ENCODE measurements at places on chromosomes 1 and 21. TPM values are rescaled to one million over a fixed set of nuclear protein-coding genes. Genes with fewer than 3 reads are reported as not detected.

Gene GRIK3
- total RNA-seq = 3.9 TPM

Gene SPRR2B
- total RNA-seq = not detected

Gene PPCS
- 89.1 TPM for total RNA-seq

Gene S100PBP
- 32.0 TPM for total RNA-seq

Gene ORC1
- total RNA-seq = 0.48 TPM

Gene GJA9
- 1.7 TPM for total RNA-seq

Gene BLACAT1
- 1.2 TPM for total RNA-seq

Gene POU3F1
- not detected for total RNA-seq

Gene GLIS1
- total RNA-seq = 1.4 TPM

Gene TACSTD2
- total RNA-seq = 26.2 TPM

Gene LRRC38
- total RNA-seq = not detected

Gene CYP4A11
- total RNA-seq = 2.2 TPM

Gene EFCAB7
- total RNA-seq = 12.5 TPM

Gene CELA3B
- not detected for total RNA-seq

Gene SLC9C2
- total RNA-seq = 1.7 TPM

Gene COL9A2
- total RNA-seq = 9.1 TPM

- no peak for DNase-seq
Measured at GRCh38 chr1:100028765-100029164, 59.0 kb downstream of the SLC35A3 start.

DNA sequence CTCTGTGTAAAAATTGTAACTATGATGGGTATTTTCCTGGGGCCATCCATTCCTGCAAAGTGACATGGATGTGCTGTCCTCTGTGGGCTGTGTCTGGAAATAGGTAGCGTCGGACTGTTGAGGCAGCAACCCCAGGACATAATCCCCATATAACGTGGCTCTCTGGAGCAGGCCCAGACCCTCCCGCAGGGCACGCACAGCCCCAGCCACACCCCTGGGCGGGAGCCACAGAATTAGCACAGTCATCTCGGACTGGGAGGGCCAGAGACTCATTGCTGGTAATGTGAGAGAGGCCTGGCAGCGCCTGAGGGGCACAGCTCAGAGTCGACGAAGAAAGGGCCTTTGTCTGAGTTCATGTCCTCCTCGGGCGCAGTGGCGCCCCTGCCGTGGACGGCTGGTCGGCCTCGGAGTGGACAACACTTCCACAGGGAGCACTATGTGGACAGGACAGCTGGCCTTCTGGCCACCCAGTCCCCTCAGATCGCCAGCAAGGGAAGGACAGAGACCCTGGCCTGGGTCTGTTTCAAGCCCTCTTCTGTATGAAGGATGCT, 20.1 kb downstream of the SIM2 start:
- DNase-seq = no peak

- no peak for DNase-seq
Measured at GRCh38 chr1:169943963-169944526, 50.3 kb upstream of the SCYL3 start.

DNA sequence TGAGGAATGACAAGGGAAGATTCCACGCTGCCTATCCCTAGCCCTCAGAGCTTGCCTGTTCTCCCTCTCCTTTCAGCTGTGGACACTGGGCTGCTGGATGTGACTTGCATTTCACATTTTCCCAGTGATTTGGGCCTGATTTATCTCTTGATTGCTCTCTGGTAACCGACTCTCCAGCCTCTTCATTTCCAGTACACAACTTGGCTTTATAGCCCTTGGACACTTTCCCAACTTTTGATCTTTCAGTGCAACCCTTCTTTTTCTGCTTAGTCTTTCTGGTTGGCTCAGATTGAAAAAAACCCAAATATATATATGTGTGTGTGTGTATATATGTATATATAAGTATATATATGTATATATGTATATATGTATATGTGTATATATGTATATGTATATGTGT, 138.3 kb downstream of the RYR2 start:
- DNase-seq = peak; percentile 78

- no peak for DNase-seq
Measured at GRCh38 chr1:204994086-204994862, 48.7 kb upstream of the CNTN2 start.

- no peak for DNase-seq
Measured at GRCh38 chr1:12159816-12160215, 7.0 kb upstream of the TNFRSF1B start.

GRCh38 chr1:245552331-245552730, 397.5 kb downstream of the KIF26B start:
- no peak for DNase-seq

DNA sequence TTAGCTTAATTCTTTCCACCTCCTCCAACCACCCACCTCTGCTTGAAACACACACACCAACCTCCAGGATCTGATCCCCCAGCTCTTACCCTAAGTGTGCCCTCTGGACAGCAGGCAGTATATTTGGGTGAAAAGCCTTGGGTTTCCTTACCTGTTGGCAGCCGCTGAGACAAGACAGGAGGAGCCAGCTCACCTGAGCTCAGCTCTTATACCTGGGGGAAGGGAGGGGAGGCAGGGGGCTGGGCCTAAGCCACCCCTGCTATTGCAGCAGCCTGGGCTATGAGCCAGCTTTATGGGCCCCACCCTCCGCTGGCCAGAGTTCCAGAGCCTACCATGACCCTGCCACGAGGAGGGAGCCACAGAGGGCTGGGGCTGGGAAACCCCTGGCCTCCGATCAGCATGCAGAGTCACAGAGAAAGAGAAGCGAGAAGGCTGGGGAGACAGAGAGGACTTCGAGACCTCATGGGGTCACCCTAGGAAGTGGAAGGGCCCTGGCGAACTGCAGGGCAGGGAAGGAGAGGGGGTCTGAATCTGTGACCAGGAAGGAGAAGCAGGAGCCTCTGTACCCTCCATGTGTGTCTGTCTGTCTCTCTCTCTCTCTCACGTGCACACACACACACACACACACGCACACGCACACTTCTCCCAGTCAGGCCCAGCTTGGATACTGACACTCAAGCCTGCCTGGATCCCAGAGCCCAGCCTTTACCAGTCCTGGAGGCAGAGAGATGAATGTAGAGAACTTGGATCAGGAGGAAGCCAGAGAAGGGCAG, at the start of gene S100A14:
S100A14 (minus strand) TSS at position 182 of the 773 bp plus-strand sequence. CDS start 467 bp downstream, outside the sequence.
- DNase-seq = peak; percentile 37

DNA sequence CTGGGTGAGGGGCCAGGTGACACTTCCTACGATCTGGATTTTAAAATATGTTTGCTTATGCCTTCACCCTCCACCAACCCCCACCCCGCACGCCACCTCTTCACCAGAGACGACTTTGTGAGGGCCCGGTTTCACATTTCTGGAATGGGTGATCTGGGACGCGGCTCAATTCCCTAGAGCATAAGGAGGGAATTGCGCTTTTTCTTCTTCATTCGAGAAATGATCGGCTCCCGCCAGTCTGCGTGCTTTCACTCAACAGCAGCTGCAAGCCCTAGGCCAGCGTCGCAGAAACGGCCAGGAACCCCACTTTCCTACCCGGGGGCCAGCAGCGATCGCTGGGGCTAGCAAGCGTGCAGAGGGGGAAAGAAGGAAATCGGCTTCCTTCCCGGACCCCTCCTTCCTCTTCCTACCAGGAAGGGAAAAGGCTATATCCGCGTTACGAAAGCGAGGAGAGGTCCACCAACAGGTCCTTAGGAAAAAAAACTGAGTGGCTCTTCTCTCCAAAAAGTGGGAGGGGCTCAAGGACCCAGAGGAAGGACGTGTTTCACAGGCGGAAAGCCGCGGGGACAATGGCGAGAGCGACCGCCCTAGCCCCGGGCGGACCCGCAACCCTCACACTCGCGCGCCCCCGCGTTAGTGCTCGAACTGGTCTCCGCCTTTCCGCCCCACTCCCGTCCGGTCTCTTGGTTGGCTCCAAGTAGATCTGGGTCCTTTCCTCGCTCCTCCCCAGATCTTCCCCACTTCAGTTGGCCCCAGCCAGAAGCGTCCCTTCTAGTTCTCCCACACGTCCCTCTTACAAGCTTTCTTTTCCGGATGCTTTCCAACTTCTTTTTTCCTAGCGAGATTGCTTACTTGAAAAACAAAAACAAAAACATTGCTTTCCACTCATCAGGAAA, 1.1 kb upstream of the ADAMTS1 start:
- peak; percentile 97 for DNase-seq

GRCh38 chr1:29531596-29531995, 295.3 kb downstream of the PTPRU start:
- no peak for DNase-seq

DNA sequence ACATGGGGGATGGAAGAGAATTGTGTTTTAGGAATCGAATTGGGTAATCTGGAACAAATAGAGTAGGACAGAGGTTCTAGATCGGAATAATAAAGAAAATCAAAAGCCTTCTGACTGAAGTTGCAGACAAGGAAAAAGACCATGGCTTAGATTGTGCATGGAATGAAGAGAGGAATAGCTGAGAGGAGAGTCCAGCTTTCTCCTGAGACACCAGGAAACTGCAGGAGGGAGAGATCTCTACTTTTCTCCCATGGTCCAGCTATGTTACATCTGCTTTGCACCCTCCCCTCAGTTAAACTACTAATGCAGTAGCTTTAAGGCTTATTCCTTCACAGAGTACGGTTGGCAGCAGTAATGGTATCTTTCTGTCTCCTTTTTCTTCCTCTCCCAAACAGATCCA, 13.4 kb downstream of the SLAMF7 start:
- no peak for DNase-seq

GRCh38 chr1:214476229-214476985, 75.0 kb downstream of the PTPN14 start:
- no peak for DNase-seq

DNA sequence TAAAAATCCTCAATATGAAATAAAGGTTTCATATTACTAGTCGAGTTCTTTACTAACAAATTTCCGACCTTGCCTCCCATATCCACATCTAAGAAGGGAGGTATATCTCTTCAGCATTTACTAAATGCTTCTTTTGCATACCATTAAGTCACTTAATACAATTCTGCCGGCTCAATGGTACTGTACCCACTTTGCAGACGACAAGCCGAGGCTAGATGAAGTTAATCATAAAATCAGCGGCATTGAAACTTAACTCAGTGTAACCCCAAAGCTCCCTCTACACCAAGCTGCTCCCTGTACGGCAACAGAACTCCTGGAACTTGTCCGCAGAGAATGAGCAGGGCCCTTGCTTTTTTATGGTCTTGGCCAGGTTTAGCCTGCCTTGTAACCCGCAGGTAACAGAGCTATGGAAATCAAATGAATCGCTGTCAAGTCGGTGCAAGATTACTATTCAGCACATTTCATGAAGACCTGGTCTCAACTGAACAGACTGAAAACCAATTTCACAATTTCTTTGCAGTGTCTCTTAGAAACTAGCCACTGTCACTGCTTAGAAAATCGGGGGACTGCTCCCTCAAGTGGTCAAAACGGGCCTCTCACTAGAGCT, 738 bp downstream of the INTS7 start:
- no peak for DNase-seq

GRCh38 chr1:176863613-176864012, 300.9 kb downstream of the ASTN1 start:
- DNase-seq = no peak

DNA sequence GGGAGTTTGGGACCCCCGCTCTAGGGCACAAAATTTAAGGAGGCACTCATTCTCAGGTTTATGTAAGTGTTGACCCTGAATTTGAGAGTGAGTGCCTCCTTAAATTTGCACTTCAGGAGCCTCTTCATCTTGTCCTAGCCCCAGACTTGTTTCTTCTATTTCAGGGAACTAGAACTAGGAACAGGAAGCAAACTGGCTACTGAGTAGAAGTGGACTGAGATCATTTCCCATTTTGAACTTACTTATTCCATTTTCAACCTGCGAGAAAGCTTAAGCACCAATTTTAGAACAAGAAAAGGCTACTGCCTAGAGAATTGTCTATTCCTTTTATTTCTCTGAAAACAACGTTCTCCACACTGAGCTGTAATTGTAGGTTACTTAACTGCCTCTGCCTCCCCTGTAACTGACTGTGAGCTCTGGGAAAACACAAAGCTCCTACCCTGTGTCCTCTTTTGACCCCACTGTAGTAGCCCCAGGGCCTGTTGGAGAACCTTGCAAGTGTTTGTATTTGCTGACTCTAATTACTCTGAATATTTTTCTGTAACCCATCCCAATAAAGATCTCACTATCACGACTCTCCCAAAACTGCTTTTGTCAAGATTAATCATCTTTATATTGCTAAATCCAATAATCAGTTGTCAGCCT, 2.5 kb downstream of the PPT1 start:
- DNase-seq = no peak

DNA sequence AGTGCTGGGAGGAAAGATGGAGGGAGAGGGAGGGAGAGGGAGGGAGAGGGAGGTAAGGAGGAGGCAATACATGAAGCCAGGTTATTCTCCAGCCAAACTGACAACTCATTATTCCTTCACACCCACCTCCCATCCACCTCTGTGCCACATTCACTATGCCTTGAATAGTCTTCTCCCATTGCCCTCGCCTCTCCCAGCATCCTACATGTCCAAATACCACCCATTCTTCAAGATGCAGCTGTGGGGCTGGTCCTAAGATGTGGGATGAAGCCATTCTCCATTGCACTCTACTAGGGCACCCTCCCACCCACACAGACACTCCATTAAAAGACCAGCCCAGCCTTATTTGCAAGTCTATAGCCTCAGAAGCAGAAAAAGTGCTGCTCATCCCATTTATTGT, 165.8 kb downstream of the RRAGC start:
- DNase-seq = no peak

- DNase-seq = no peak
Measured at GRCh38 chr21:18810136-18810535, 406.6 kb upstream of the TMPRSS15 start.

- DNase-seq = no peak
Measured at GRCh38 chr1:27602462-27603308, 1.3 kb downstream of the AHDC1 start.

- DNase-seq = no peak
Measured at GRCh38 chr1:56167596-56167995, 411.8 kb downstream of the PLPP3 start.

DNA sequence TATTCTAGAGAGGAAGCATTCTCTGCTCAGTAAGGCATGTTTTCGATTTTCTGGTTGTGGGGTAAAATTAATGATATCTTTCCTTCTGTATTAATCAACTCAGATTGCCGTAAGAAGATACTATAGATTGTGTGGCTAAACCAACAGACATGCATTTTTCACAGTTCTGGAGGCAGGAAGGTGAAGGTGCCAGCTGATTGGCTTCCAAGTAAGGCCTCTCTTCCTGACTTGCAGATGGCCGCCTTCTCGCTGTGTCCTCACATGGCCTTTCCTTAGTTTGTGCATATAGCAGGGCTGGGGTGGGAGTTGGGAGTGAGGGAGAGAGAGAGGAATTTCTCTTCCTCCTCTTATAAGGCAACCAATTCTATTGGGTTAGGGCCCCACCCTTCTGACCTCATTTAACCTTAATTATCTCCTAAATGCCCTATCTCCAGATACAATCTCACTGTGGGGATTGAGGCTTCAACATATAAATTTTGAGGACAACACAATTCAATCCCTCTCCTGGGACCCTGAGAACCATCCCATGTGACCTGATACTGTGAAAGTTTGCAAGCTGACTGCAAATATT, 52.3 kb upstream of the MRPS6 start:
- DNase-seq = no peak

DNA sequence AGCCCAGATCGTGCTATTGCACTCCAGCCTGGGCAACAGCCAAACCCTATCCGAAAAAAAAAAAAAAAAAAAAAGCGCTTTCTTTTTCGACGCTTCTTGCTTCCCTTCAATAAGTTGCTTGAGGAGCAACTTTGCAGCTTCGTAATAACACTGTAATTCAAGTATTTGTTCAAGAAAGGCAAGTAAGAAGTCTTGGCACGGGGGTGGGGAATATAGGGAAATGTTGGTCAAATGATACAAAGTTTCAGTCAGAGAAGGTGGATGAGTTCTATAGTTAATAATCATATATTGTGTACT, 871 bp upstream of the PSMA5 start:
- peak; percentile 21 for DNase-seq

- DNase-seq = no peak
Measured at GRCh38 chr1:53562291-53562980, 103.2 kb downstream of the DMRTB1 start.
